Mammary epithelial cell (primary cell): ENCODE measurements at places on chromosomes 5 and 9. TPM values are rescaled to one million over a fixed set of nuclear protein-coding genes. Genes with fewer than 3 reads are reported as not detected.
A peak's percentile ranks its signal among the peaks of the same experiment; 100 is the strongest.

DNA sequence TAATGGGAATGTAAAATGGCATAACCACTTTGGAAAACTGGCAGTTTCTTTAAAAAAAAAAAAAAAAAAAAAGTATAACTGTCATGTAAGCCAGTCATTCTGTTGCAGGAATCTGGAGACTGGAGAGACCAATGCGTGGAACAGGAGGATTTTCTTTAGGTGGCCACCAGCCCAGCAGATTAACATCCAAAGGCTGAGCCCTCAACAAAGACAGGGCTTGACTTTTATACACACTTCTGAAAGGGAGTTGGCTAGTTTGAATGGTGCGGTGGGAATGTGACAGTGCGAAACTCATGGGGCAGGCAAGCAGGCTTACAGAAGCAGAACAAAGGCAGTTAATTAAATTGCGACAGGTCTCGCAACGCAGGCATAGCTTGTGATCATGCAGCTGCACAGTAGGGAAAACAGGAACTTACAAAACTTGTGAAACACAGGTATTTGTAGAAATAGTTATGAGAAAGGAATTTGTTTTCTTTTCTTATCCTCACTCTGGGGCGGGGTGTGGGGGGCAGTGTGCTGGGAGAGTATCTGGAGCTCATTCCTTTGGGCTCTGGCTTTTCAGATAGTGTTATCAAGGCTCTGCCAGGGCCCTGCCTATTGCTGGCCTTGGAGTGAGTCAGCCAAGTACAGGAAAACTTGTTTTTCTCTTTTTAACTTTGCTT lies 12.0 kb downstream of the UIMC1 start:
- peak; percentile 17 for DNase-seq

DNA sequence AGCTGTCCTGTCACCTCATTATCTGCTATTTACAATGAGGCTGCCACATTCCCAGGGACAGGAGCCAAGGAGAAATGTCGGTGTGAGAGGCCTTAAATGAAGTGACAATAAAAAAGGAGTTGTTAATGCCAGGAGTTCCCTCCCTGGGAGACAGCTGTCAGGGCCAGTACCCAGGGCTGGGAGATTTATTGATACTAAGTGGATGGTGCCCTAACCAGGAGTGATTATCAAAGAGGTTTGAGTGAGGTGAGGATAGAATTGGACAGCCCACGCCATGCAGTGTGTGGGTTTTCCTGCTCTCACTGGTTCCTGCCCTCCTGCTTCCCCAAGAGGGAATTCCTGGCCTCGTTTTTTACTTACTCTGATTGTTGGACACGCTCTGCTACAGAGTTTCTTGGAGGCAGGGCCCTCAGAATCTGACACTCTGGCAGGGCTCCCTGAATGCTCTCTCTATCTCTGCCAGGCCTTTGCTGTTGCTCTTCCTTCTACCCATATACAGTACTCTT lies 150.8 kb downstream of the GRIA1 start:
- no peak for DNase-seq

- DNase-seq, result peak; percentile 79
Observed at GRCh38 chr5:18236386-18236785, 602.1 kb downstream of the TAF11L14 start.

DNA sequence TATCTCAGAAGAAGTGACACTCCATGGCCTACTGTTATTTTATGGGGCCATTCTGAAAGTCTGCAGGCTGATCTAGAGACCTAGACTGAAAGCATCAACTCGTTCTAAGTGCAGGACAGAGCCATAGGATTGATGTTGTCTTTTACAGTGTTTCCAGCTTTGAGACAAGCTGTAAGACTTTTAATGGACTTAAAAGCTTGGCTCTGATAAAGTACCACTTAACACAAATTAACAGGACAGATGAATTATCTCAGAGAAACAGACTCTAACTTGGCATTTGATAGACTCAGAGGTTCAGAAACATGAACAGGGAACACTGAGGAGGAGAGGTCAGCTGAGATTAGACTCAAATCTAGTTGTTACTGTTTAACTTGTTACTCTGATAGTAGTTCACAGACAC lies 203.2 kb downstream of the TLR4 start:
- DNase-seq, result no peak

DNA sequence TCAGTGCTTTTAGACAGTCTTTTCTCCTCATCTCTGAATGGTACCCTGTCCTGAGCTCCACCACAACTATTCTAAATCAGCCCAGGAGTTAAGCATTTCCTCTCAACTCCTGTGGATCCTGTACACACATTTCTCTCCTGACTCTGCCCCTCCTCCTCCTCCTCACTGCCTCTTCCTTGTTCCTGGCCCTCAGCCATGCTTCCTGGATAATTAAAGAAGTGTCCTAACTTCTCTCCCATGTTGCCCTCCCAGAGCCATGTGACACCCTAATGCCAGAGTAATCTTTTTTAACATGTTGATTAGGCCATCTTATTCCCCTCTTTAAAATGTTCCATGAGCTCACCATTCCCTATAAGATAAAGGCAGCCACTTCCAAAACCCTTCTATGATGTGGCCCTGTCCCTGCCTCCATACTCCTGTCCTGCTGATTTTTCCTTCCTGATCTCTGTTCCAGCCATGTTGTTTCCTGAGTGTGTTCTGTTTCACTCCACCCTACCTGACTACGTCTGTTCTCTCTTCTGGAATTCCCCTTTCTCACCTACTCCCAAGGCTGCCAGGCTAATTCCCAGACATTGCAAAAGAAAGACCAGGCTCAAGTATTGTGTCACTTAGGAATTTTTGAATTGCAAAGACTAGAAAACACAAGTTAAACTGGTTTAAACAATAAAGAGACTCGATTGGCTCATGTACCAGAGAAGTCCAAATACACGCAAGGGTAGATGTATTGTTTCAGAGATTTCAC lies 295.2 kb downstream of the MAST4 start:
- peak; percentile 99 for DNase-seq

DNA sequence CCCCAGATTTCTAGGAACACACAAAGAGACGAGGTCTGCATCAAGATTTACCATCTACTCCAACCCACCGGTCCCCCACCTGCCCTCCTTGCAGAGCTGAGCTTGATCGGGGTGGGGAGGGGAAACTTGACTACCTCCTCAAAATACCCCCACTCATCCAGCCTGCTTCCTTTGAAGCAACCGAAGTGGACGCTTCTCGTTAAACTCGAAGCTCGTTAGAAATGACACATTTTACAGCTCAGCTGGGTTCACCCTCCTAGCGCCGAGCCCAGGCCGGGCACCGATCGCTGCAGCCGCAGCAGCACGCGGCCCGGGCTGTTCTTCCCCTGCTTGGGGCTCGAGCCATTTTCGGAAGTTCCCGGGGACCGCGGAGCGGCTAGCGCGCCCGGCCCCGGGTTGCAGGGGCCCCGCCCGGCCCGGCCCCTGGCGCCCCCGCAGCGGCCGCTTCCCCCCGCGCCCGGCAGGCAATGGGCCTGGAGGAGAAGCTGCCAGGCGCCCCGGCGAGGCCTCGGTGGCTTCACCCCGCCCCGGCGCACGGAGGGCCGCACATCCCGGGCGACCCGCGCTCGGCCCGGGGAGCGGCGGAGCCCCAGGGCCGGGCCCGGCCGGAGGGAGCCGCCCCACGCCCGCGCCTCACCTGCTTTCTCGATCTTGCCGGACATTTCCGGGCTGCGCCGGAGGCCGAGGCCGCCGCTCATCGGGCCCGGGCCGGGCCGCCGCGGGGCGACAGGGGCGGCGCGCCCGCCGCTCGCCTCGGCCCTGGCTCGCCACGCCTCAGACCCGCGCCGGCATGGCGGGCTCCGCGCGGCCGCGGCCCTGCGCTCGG lies 530 bp downstream of the RAPGEF1 start:
- peak; percentile 49 for DNase-seq

The SPINK7 gene
- not detected in 2 replicates for total RNA-seq

DNA sequence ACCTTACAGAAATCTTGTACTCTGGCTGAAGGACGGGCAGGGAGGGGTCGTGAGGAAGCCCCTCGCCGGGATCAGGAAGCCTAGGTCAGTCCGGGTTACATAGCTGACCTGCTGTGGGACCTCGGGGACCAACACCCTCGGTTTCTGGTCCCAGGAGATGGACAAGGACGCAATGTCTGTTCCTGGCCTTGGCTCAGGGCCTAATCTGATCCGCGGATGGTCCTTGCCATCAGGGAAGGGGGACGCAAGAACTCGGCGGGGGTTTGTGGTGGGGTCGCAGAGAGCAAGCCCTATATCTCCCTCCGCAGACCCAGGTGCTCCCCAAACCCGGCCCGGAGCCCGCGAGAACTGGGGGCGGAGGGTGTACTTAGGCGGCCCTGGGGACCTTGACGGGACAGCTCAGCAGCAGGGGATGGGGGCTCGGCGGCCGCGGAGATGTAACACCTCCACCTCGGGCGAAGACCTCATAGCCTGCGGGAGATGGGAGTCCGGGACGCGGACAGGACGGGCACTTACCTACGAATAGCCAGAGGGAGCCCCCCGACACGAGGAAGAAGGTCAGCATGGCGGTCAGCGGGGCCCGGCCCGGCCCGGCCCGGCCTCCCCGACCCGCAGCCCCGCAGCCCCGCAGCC lies 353 bp downstream of the ACSL6 start:
- DNase-seq, result no peak

DNA sequence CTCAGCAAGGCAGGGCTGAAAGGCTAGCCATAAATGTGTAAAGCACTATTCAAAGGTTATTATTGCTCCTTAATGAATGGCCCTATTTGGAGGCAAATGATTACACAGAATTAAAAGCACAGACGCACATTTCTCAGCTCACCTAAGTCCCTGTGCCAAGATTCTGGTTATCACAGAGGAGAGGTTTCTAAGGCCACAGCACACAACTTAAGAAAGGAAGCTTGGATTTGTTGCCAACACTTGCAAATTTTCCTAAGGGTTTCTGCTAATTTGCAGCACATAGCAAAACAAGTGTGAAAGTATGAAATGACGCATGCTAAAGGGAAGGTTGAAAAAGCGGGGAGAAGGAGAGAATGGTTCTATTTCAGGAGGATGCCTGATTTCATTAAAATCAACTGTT lies 834.1 kb upstream of the C9orf72 start:
- no peak for DNase-seq

The CAMK4 gene
- total RNA-seq, result 1.5 TPM

The PLPP7 gene
- total RNA-seq, result 0.50 TPM

GRCh38 chr5:10351199-10351905 lies 2.1 kb upstream of the MARCHF6 start:
- peak; percentile 89 for DNase-seq

DNA sequence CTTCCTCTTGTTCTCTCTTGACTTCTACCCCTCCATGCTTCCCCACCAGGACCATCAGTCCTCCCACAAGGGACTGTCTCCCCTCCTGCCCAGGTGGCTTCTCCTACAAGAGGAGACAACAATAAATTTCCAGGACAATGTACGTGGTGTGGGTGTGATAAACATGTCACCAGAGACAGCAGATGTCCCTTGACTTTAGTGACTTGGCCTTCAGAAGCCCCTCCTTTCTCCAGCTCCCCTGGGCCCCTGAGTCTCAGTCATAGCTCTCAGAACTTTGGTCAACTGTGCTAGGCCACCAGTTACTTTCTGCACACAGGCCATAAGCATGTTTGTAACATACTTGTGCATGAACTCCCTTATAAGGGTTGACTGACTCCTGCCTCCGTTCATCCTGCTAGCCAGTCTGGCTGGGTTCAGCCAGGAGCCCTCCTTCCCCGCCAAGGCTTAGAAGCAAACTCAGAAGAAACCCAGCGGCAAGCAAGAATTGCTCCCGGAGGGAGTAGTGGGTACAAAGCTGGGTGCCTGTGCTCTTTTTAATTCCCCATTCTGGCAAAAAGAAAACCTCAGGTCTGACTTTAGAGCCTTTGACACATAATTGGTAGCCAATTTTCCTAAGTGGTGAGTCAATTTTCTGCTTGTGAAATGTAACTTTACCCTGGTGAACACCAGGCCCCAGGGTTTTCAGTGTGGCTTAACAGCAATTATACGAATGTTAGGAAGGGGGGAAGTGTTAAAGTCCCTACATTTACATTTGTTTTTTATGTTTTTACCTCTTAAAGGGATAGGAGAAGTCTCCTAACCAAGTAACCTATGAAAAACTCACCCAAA lies 49.2 kb downstream of the EBF1 start:
- no peak for DNase-seq

The FOXD4L6 gene
- 1.0 TPM for total RNA-seq

The UGT3A2 gene
- total RNA-seq, result not detected

- no peak for DNase-seq
Observed at GRCh38 chr5:87403409-87403808, 9.3 kb downstream of the CCNH start.

- DNase-seq, result no peak
Observed at GRCh38 chr9:127754099-127755060, 19.3 kb upstream of the TOR2A start.

DNA sequence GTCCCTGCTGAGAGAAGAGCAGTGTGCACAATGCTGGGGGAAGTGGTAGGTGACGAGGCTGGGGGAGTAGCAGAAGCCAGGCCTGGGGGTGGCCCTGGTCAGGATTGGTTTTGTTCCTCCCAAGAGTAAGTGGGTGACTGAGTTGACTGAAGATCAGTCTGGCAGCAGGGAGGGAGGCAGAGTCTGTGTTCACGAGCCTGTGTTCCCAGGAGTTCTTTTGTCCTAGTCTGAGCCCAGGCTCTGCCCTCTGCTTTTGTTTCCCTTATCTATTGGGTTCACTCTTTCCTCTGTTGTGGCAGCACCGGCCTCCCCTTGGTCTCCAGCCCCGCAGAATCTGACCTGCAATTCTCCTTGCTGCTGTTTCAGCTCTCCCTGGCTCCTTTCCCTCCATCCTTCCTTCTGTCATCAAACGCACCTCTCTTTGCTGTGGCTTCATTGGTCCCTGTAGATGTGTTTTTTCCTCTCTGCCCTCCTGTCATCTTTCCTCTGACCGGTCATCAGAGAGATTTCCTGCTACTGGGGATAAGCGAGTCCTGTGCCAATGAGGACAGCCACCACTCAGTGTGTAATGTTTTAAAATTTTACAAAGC lies 607.4 kb downstream of the KIF4B start:
- no peak for DNase-seq

DNA sequence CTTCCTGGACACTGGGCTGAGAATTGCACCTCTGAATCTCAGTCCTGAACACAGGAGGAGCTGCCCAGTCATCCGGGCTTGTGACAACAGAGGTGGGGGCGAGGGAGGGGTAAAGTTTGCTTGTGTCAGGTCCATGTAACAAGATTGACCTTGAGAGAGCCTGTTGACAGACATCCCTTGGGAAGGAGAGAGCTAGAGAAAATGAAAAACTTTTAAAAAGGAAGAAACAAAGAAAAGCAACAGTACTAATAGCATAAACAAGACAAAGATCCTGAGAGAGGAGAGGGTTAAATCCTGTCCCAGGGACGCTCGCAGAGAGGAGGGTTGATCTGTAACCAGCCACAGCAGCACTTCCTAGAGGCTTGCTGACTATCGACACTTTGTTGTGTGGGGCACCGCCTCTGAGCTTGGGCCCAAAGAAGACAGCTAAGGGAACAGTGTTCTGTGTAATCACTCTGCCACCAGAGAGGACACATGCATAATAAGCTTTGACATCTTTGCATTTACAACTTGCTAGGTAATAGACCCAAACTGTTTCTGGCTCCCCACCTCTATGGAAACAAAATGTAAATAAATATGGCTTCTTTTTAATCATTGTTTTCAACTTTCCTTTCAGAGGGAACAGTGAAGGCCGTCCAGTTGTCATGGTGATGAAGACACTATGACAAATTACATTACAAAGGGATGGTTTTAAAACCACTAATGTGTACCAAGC lies 363.7 kb downstream of the CSNK1G3 start:
- DNase-seq, result no peak

GRCh38 chr5:97072696-97073095 lies 69.7 kb downstream of the LIX1 start:
- DNase-seq, result no peak

GRCh38 chr5:10645671-10646070 lies 81.8 kb downstream of the ANKRD33B start:
- no peak for DNase-seq

The OCLN gene
- 12.0 TPM for total RNA-seq
